ENCODE measurements at places on chromosomes 1 and 21. TPM values are rescaled to one million over a fixed set of nuclear protein-coding genes. Genes with fewer than 3 reads are reported as not detected.

GRCh38 chr21:45011911-45012661 lies 62.3 kb upstream of the ADARB1 start:
- DNase-seq: no peak

GRCh38 chr1:230517786-230518185 lies 91.7 kb upstream of the PGBD5 start:
- DNase-seq: no peak

DNA sequence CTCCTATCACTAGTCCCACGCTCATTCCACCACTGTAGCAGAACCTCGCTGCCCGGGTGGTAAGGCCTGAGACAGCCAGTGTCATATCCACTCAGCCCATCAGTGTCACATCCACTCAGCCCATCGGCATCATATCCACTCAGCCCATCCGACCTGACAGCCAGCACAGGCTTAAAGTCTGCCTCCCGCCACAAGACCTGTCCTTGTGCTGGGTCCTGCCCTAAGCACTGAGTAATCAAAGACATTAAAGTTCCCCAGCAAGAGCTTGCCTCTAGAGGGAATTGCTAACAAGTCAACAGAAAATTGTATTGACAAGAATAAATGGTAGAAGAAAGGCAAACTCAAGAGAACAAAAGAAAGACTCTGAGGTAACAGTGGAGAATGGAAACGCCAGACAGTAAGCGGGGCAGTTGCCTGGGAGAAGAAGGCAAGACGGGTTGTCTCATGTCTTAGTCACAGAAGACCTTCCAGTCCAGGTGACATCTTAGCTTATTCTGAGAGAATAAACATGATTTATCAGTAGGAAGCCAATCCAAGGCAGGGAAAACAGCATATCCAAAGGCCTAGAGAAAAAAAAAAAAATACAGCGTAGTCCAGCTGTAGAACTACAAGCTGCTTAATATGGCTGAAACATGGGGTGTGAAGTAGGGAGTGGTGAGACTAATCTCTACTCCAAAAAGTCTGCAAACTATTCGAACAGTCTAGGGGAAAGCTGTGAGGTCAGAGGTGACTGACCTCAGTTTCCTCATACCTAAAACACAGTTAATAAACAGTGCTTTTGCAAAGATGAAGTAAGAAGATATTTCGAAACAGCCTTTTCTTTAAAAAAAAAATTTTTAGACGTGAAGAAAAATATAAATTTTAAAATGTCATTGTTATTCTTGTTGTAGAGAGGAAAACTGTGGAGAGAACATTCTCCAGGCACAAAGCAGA lies 1.1 kb downstream of the ITLN1 start:
- DNase-seq: no peak

DNA sequence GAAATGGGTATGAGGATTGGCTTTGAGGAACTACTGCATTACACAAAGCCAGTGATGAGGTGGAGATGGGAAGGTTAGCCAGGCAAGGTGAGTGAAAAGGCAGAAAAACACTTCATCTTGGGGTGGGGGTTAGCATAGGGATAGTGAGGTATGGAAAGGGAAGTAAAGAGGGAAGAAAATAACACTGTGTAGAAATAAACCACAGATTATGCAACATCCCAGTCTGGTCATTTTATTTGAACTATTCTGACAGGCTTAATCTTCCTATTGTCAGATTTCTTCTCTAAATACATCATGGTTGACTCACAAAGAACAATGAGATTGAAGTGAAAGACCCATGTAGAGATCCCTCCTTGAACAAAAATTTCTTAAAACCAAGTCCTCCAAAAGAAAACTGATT lies 640.2 kb downstream of the PTPRC start:
- no peak for DNase-seq

DNA sequence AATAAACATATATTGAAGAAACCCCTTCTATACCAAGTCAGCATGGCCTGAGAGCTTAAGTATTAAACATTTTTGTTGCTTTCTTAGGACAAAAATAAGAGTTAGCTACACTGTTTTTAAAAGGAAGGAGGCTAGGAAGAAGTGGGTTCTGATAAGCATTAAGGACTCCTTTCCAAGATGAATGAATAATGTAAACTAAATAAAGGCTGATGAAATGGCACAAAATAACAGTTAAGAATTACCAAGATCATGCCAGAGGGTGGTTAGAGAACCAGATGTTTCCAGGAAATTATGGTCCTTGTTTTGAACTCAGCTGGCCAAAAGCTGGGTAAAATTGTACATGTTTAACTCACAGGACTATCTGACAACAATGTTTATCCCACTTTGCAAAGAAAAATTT lies 114.1 kb upstream of the ETS2 start:
- DNase-seq: no peak

- no peak for DNase-seq
Observed at GRCh38 chr1:213127074-213127473, 76.0 kb downstream of the RPS6KC1 start.

DNA sequence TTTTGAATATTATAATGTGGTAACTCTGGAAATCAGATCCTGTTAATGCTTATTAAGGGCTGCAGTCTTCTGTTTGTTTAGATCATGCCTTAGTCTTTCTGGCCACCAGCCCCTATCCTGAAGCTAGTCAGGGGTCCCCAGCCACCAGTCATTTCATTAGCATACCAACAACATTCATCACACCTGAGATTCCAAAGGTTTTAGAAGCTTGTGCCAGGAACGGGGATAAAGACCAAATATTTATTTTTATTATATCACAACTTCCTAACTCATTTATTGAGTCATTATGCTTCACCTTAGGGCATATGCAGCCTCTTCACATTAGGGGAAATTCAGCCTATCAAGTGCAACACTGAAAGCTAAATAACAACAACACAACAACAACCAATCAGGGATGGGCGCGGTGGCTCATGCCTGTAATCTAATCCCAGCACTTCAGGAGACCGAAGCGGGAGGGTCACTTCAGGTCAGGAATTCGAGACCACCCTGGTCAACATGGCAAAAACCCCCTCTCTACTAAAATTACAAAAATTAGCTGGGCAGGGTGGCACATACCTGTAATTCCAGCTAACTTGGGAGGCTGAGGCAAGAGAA lies 2.9 kb upstream of the PSEN2 start:
- DNase-seq: no peak

GRCh38 chr21:26795866-26796329 lies 49.3 kb downstream of the ADAMTS1 start:
- no peak for DNase-seq

DNA sequence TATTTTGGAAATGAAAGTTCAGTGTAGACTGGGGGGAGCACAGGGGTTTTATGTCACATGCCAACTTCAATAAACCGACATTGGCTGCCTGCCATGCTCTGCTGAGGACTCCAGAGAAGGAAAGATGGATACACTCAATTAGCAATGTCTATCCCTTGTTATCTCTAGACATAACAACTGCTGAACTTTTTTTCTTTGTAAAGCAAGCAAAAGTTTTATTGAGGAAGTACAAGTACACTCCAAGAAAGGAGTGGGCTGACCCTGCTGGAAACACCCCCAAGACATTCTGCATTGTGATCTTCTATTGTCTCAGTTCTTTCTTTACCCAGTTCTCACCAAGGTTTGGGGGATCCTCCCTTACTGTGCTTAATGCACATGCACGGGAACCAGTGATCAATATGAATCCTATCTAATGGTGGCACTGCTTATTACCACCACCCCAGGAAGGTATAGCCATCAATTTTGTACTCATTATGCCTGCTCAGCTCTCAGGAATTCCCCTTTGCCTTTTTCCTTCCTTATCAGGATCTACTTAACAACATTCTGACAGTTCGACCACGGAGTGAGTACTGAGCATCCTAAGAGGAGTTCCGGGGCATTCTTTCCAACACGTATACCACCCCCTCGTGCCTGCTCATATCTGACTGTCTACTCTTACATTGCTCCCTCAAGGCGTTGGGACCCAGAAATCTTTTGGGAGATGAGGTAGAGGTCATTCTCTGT lies 28.7 kb downstream of the SYNJ1 start:
- no peak for DNase-seq

DNA sequence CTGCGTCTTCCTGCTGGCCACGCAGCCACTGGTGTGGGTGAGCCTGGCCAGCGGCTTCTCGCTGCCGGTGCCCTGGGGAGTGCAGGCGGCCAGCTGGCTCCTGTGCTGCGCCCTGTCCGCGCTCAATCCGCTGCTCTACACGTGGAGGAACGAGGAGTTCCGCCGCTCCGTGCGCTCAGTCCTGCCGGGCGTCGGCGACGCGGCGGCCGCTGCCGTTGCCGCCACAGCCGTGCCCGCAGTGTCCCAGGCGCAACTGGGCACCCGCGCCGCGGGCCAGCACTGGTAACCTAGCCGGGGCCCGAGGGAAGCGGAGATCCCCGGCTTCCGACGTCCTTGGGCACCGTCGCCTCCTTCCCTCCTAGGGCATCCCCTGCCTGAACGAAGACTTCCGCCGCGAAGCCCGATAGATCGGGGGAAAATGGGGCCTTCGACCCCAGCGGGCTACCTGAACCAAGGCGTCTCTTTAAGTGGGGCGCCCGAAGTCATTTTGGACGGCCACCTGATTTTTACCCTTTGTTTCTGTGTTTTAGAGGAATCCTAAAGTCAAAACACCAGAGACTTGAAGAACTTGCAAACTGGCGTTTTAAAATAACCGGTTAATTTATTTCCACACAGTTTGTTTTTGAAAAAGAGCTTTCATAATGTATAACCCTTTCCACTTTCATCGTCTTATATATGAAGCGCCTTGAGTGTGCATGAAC lies 2.0 kb downstream of the GPR88 start:
- no peak for DNase-seq

GRCh38 chr1:3676581-3677470 lies 24.5 kb downstream of the TP73 start:
- no peak for DNase-seq

DNA sequence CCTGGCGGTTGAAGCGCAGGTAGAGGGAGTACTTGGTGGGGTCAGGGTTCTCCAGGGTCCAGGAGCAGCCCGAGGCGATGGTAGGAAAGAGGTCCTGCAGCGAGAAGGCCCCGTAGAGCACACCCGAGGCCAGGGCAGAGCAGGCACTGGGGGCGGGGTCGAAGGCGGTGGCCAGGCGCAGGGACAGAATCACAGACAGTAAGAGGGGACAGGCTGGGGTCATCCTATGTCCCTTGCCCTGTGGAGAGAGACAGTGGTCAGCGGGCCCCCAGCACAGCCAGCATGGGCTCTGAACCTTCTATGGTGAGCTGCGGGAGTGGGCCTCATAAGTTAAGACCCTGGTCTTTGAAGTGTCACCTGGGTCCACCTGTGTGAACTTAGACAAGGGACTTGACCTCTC lies 7.6 kb downstream of the ADGRB2 start:
- no peak for DNase-seq

DNA sequence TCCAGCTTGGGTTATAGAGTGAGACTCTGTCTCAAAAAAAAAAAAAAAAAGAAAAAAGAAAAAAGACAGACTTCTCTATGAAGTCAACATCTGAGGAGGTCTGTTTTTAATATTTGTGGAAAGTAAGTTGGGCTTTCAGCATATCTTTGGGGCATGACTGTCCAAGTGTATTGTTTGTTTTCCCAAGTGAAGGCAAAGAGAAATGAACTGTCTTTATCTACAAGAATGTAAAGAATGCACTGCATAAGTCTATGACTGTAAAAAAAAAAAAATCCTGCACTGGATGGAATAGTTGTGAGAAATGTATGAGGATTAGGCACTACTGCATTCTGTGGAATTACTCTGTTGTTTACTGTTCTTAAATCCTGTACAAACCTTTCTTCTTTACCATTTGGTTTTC lies 45.6 kb upstream of the TMEM61 start:
- DNase-seq: no peak

DNA sequence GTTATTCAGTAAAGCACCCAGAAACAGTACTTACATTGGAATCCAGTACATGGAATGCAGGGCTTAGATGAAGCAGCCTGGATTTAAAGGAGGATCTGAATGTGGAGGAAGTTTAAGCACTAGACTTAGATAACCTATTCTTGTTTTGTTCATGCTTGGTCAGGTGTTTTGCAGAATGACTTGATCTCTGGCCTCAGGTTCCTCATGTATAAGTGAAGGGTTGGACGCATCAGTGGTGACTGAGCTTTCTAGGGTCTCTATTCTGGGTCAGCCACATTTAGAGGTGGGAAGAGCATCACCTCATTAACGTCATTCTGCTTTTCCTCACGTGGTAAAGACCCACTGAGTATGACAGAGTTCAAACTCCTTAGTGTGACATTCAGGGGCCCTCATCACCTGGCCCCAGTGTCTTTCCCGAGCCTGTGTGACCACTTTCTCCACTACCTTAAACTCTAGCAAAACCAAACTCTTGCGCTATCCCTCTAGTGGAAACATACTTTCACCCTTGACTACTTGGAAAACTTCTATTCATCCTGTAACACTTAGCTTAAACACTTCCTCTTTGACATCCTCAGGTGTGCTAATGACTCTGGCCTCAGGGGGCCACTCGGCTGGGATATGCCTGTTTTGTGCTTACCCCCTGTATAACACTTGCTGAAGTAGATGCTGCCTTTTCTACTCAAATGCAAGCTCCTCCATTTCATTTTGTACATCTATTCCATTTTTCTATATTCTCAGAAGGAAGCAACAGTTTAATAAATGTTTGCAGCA lies 871 bp upstream of the ERICH3 start:
- no peak for DNase-seq

DNA sequence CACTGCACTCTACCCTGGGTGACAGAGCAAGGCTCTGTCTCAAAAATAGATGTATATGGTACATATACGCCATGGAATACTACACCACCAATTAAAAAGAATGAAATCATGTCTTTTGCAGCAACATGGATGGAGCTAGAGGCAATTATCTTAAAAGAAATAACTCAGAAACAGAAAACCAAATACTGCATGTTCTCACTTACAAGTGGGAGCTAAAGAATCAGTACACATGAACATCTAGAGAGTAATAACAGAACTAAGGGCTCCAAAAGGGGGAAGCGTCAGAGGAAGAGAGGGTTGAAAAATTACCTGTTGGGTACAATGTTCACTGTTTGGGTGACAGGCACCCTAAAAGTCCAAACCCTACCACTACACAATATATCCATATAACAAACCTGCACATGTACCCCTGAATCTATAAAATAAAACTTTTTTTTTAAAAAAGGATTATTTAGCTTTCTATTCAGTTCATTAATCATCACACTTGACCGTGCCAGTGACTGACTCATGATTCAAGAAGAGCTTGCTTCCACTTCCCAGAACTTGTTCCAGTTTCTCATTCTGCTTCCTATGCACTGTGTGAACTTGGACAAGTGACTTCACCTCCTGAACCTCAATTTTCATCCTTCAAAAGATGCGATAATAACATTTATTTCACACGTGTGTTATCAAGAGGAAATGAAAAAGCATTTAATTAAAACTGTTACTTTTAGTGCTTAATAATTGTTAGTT lies 109.6 kb downstream of the PLPP3 start:
- DNase-seq: no peak

- no peak for DNase-seq
Observed at GRCh38 chr1:15755646-15756040, 3.0 kb upstream of the FBLIM1 start.

- DNase-seq: no peak
Observed at GRCh38 chr1:36565576-36566501, 83.1 kb upstream of the CSF3R start.

Gene CACNA1E
- total RNA-seq: 1.7 TPM

Gene ZMPSTE24
- 23.8 TPM for total RNA-seq

Gene SYT11
- total RNA-seq: 21.5 TPM

Gene S1PR1
- total RNA-seq: 92.2 TPM

Gene BCAS2
- total RNA-seq: 30.9 TPM

All from right atrium auricular region (tissue), 2 donors.